ENCODE measurements at places on chromosomes 1 and 21. TPM values are rescaled to one million over a fixed set of nuclear protein-coding genes. Genes with fewer than 3 reads are reported as not detected.

- no peak overlapping the region for H3K4me3 ChIP-seq
- H3K4me1 ChIP-seq: peaks cover 24% of the 10 kb centered on the region
- DNase-seq: no peak
- H3K36me3 ChIP-seq: no peaks in the 10 kb centered on the region
- H3K27me3 ChIP-seq: no peaks in the 10 kb centered on the region
Observed at GRCh38 chr1:185846672-185847444, 112.7 kb downstream of the HMCN1 start.

DNA sequence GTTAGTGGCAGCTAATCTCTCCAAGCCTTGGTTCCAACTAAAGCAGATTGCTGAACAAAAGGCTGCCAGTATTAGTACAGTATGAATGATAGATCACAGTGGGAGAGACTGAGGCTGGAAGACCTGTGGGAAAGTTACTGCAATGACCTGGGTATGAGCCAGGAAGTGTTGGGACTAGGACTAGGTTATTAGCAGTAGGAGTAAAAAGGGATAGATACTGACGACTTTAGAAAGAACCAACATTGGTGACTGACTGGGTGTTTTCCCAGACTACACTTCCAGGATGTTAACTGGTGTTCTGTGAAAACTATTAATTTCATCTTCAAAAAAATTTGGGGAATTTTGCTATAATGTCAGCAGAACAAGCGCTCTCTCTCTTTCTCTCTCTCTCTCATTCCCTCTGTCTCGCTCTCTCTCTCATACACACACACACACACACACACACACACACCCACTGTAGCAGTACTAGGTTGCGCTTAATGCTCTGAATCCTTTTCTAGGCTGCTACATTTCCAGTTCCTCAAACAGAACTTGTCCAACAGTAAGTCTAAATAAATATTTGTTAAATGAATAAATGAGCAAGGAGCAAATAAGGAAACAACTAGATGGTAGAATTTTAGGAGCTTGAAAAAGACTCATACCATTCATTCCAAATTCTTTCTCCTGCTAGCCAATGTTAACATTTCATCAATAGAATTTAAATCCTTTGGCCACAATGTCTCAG is 47.6 kb upstream of the RGS8 start:
- H3K27me3 ChIP-seq: no peaks in the 10 kb centered on the region
- no peaks in the 10 kb centered on the region for H3K4me1 ChIP-seq
- no peaks in the 10 kb centered on the region for H3K36me3 ChIP-seq

DNA sequence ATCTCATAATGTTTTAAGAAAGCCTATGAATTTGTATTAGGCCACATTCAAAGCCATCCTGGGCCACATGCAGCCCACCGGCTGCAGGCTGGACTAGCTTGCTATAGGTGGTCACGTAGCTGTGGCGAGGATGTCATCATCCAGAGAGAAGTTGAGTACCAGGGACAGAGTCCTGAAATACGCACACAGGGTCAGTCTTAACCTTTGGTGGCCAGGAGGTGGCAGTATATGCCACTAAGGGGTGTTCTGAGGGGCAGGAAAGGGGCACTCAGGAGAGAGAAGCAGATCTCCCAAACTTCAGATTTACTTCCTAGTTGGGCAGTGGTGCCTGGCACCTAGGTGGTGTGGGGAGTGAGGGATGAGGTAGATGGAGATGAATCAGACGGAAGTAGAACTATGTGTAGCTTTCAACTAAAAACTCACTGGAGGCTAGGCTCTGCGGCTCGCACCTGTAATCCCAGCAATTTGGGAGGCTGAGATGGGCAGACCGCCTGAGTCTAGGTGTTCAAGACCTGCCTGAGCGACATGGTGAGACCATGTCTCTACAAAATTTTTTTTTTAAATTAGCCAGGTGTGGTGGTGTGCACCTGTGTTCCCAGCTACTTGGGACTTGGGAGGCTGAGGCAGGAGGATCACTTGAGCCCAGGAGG is 16.3 kb upstream of the CDK18 start:
- H3K4me1 ChIP-seq: peaks cover 14% of the 10 kb centered on the region
- DNase-seq: no peak
- no peaks in the 10 kb centered on the region for H3K36me3 ChIP-seq
- no peaks in the 10 kb centered on the region for H3K27me3 ChIP-seq

Gene GJA4
- 64.2 TPM for total RNA-seq

DNA sequence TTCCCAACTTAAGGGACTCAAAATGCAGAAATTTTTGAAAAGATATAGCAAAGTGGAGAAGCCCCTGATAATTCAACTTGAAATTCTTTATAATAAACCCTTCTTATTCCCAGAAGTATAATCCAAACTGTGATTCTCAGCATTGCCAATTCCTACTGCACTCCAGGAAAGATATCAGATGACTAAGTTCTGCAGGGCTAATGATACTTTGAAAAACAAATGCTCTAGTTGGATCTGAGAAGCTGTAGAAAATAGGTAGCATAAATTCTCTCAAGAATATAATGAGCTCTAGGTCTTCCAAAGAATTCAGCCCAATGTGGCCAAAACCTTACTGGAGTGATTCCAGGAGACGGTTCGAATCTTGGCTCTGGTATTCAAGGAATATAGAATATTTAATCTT is 294.0 kb upstream of the PTBP2 start:
- no peak overlapping the region for H3K4me3 ChIP-seq
- no peaks in the 10 kb centered on the region for H3K4me1 ChIP-seq
- DNase-seq: no peak
- H3K27ac ChIP-seq: no peak overlapping the region
- H3K36me3 ChIP-seq: no peaks in the 10 kb centered on the region
- no peaks in the 10 kb centered on the region for H3K27me3 ChIP-seq

GRCh38 chr1:150352866-150353265 is 11.1 kb upstream of the RPRD2 start:
- H3K4me3 ChIP-seq: no peak overlapping the region
- no peak overlapping the region for H3K27ac ChIP-seq
- DNase-seq: no peak
- H3K36me3 ChIP-seq: peaks cover 37% of the 10 kb centered on the region

Gene HORMAD1
- not detected for total RNA-seq

Gene LCE2C
- total RNA-seq: 1.8 TPM

DNA sequence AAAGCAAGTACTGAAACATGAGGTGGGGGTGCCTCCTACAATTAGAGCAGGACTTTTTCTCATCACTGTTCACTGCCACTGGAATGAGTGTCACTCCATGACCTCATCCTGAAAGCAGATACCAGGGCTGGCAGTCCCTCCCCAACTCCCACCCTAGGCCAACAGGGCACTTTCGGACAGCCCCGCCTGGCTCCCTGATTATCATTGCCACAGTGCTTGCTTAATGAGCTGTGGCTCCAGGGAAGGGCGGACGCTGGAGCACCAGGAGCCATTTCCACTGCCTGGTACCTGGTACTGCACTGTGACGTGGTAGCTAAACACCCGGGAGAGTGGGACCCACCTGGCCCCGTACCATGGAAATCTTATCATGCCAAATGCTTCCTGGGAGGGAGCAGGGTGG is 22.3 kb downstream of the SLC9A1 start:
- H3K4me3 ChIP-seq: no peak overlapping the region
- H3K27ac ChIP-seq: no peak overlapping the region
- DNase-seq: no peak
- H3K27me3 ChIP-seq: no peaks in the 10 kb centered on the region
- peaks cover 31% of the 10 kb centered on the region for H3K4me1 ChIP-seq
- H3K36me3 ChIP-seq: no peaks in the 10 kb centered on the region

DNA sequence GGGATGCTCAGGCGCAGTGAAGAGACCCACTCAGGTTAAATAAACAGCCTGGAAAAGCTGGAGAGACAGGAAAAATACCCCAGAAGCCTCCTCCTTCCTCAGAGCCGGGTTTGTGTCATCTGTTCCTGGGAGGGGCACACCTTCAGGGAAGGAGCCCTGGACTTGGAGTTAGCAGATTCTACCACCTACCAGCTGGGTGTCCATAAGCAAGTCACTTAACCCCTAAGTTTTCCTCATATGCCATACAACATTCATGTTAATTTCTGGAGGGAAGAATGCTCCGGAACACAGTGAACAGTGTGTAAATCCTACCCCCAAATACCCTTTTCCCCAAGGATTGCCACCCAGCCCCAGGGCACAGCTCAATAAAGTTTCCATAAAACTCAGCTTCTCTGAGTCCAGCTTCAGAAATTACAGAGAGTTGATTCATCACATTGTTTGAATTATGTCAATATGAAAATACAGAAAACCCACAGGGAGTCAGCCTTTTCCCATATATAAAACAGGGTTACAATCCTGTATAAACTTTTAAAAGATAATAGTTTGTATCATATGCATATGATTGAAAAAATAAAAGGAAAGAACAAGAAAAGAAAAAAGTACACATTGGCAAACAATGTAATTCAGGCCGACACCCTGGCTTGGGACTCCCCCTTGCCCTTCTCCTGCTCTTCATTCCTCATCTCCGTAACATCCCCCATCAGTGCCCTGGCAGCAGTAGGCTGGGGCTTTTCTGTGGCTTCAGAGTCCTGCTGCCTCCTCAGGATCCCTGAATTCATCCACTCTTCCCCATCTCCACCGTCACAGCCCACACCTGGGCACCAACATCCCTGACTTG is 291.8 kb upstream of the USP24 start:
- H3K4me3 ChIP-seq: no peak overlapping the region
- peaks cover 29% of the 10 kb centered on the region for H3K4me1 ChIP-seq
- H3K27ac ChIP-seq: no peak overlapping the region
- H3K27me3 ChIP-seq: no peaks in the 10 kb centered on the region

GRCh38 chr1:26111530-26112406 is at the start of gene PDIK1L:
PDIK1L (plus strand) TSS chr1:26111824; CDS start chr1:26114309, 2,485 bp downstream.
- peak within 1 kb of the TSS; percentile 87 for H3K4me3 ChIP-seq
- DNase-seq: peak; percentile 32
- H3K36me3 ChIP-seq: peaks cover 8% of the 10 kb centered on the region
- H3K27ac ChIP-seq: peak within 1 kb of the TSS; percentile 87
- peaks cover 8% of the 10 kb centered on the region for H3K4me1 ChIP-seq
- no peaks in the 10 kb centered on the region for H3K27me3 ChIP-seq

- no peak overlapping the region for H3K27ac ChIP-seq
- H3K27me3 ChIP-seq: no peaks in the 10 kb centered on the region
- H3K36me3 ChIP-seq: no peaks in the 10 kb centered on the region
- peaks cover 6% of the 10 kb centered on the region for H3K4me1 ChIP-seq
- H3K4me3 ChIP-seq: no peak overlapping the region
Observed at GRCh38 chr1:76240316-76240715, 165.8 kb downstream of the ST6GALNAC3 start.

GRCh38 chr1:151479462-151479861 is 20.2 kb upstream of the POGZ start:
- no peak for DNase-seq
- no peaks in the 10 kb centered on the region for H3K36me3 ChIP-seq
- H3K4me1 ChIP-seq: no peaks in the 10 kb centered on the region
- H3K27me3 ChIP-seq: no peaks in the 10 kb centered on the region

Measured in thoracic aorta (tissue), 2 donors.